Hair follicle dermal papilla cell (primary cell): ENCODE measurements at places on chromosomes 3 and 15. TPM values are rescaled to one million over a fixed set of nuclear protein-coding genes. Genes with fewer than 3 reads are reported as not detected.

The SLC12A1 gene
- not detected in 2 replicates for total RNA-seq

The CCR4 gene
- total RNA-seq, result not detected in 2 replicates

The MYO5C gene
- 0.24 and 0.49 TPM in 2 replicates for total RNA-seq

The MCF2L2 gene
- 0.32 and 0.36 TPM in 2 replicates for total RNA-seq

The NEK10 gene
- 9.6 and 10.9 TPM in 2 replicates for total RNA-seq

The KLHL6 gene
- total RNA-seq, result under 0.01 TPM in 1 of 2 replicates, not detected in the other

The KLHL40 gene
- total RNA-seq, result not detected in 2 replicates

The FGD5 gene
- total RNA-seq, result 0.12 and 0.16 TPM in 2 replicates

The WDR49 gene
- 0.49 TPM in 1 of 2 replicates, not detected in the other for total RNA-seq

The MESP2 gene
- total RNA-seq, result 0.12 and 0.32 TPM in 2 replicates

The SLC9C1 gene
- 1.3 TPM in 1 of 2 replicates, not detected in the other for total RNA-seq

The CXCR6 gene
- not detected in 2 replicates for total RNA-seq

The ARPC4 gene
- 190 and 236 TPM in 2 replicates for total RNA-seq

The HGD gene
- not detected in 2 replicates for total RNA-seq

The GCSAM gene
- not detected in 2 replicates for total RNA-seq

The NUTM1 gene
- total RNA-seq, result not detected in 2 replicates

The FSIP1 gene
- total RNA-seq, result 8.3 and 15.4 TPM in 2 replicates

The RTP1 gene
- total RNA-seq, result not detected in 2 replicates

The HTR3E gene
- not detected in 2 replicates for total RNA-seq

The ZPLD1 gene
- total RNA-seq, result not detected in 2 replicates

The RETNLB gene
- total RNA-seq, result not detected in 2 replicates

The HYAL3 gene
- 2.1 and 3.8 TPM in 2 replicates for total RNA-seq

The CHRNA5 gene
- total RNA-seq, result 0.36 and 1.3 TPM in 2 replicates

The CAMK2N2 gene
- 0.16 TPM in 1 of 2 replicates, not detected in the other for total RNA-seq

The HCN4 gene
- not detected in 2 replicates for total RNA-seq
